Suppressor macrophage treated with lipopolysaccharide for 1 hour (primary cell): ENCODE measurements at places on chromosomes 7 and 10.

- no peak for DNase-seq
Observed at GRCh38 chr10:1377231-1377630, 321.0 kb downstream of the WDR37 start.

- no peak for DNase-seq
Observed at GRCh38 chr7:87144173-87144657, 8.0 kb upstream of the DMTF1 start.

DNA sequence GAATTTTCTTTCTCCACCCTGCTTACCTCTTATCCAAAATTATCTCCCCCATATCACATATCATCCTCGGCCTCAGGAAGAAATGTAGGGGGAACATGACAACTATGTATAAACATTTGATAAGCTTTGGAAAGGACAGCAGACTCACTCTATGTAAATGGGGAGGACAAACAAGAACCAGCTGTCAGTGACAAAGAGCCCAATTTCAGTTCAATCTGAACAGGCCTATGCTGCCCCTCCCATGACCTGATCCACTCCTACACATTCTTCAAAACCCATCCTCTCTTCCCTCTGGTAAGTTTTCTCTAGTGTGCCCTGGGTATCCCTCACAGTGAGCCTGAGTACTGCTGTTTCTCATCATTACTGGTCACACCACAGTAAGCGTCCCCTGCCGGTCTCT is 20.8 kb downstream of the FZD9 start:
- no peak for DNase-seq

GRCh38 chr7:94584113-94584512 is 71.8 kb downstream of the SGCE start:
- no peak for DNase-seq

- DNase-seq, result no peak
Observed at GRCh38 chr10:116685807-116686206, 56.6 kb downstream of the HSPA12A start.

- DNase-seq, result no peak
Observed at GRCh38 chr7:107394276-107394675, 75.6 kb upstream of the GPR22 start.

GRCh38 chr10:98364432-98365102 is 50.4 kb downstream of the PYROXD2 start:
- DNase-seq, result no peak

GRCh38 chr7:32921896-32922295 is 30.3 kb upstream of the KBTBD2 start:
- DNase-seq, result peak; percentile 21

DNA sequence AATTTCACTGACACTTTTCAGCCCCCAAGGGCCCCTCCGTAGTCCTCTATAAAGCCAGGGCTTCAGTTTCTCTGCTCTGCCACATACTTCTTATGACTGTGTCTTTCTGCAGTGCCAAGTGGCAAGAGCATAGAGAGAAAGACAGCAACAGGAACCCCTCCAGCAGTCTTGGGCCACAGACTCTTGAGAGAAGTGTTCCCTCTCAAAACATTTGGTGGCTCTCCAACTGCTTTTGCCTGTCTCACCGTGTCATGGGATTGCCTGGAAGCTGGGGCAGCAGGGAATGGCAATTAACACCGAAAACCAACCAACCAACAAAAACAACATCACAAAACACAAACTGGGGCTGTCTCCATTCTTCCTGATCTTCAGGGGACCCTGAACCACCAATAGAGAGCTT is 73.8 kb upstream of the ELN start:
- DNase-seq, result no peak

DNA sequence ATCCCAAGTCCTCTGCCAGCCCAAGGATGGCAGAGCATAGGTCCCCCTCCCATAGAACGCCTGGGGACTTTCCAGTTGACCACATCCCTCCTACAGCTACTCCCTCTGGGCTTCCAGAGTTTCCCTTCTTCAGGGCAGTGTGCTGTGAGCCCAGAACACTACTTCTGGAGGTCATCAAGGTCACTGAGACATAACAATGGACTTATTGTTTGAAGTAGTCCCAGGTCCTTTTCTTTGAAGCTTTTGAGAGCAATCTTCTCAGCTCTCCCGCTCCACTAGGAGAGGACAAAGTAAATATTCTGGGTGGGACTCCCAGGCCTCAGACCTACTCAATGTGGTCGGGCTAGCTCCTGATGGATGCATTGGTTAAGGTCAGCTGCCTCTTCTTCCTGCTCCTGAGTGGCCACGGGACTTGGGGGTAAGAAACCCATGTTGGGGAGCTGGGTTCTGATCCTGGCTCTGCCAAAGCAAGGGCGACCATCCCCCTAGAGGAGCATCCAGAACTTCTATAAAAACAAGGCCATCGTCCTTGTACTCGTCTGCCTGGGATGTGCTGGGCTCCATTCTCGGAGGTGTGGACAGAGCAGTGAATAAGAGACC is 83.5 kb upstream of the DDC start:
- no peak for DNase-seq

DNA sequence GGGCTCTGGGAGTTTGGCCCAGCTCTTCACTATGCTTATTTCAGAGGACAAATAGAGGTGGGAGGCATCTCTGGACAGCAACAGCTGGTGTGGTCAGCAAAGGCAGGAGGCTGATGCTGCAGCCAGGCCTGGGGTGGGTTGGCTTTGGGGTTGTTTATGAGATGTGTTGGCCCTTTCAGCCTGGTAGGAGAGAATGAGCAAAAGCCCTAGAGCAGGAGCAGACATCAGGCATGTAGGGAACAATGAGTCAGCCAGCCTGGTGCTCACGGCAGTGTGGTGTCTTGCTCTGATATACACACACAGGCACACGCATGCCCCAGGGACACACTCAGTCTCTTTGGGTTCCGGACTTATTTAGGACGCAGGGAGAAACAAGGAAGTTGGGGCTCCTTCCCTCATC is 157.1 kb downstream of the PRKCQ start:
- no peak for DNase-seq

DNA sequence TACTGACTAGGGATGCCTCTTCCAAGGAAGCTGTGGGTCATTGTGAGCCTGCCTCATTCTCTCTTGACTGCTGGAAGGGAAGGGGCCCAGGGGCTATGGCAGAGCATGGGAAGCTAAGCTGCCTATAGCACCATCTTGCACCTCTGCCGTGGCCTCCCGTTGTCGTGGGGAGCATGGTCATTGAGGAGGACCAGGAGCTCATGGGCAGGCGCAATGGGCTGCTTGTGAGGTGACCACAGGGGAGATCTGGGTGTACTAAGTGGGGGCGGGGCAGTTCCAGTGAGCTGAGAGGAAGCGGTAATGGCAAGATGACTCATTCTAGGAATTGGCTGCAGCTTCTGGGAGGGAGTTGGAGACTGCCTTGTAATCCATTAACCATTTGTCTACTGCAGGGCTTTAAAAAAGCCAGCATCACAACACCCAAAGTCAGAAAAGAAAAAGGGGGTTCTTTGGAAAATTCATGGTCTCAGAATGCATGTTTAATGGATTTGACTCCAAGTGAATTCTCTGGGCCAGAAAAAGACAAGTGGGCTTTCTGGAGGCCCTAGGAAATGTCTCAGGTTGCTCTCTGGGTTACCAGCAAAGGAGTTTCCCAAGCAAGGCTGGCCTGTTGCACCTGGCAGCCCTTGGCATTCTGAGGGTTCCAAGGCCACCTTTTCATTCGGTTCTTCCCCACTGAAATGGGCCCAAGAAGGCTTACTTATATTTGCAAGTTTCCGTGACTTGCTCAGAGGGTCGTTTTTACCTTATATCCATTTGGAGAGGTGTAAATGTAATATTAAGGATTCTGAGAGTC is 3.6 kb downstream of the DUSP5 start:
- DNase-seq, result peak; percentile 92

- DNase-seq, result no peak
Observed at GRCh38 chr7:104089061-104089460, 99.6 kb upstream of the RELN start.

DNA sequence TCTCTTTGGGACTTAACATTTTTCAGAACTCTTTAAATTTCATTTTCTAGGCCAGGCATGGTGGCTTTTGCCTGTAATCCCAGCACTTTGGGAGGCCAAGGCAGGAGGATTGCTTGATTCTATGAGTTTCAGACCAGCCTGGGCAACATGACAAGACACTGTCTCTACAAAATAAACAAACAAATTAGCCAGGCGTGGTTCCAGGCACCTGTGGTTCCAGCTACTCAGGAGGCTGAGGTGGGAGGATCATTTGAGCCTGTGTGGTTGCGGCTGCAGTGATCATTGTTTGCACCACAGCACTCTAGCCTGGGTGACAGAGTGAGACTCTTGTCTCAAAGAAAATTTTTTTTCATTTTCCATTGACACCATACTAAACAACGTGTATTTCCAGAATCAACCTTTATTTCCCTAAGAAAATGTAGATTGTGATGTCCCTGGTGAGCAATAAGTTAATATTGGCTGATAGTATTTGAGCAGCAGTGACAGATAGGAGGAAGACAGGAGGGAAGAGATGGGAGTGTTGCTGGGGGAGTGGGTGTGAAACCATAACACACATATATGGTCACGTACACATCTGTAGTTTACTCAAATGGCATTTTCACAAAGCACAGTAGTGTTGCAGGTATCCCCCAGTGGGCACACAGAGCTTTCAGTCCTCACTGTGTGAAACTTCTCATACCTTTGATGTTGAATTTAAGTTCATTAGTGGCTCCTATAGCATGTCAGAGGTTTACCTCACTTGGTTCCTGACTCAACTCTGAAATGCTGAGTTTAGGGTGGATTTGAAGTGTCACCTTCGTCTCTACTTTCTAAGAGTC is 205.6 kb downstream of the AUTS2 start:
- DNase-seq, result no peak

DNA sequence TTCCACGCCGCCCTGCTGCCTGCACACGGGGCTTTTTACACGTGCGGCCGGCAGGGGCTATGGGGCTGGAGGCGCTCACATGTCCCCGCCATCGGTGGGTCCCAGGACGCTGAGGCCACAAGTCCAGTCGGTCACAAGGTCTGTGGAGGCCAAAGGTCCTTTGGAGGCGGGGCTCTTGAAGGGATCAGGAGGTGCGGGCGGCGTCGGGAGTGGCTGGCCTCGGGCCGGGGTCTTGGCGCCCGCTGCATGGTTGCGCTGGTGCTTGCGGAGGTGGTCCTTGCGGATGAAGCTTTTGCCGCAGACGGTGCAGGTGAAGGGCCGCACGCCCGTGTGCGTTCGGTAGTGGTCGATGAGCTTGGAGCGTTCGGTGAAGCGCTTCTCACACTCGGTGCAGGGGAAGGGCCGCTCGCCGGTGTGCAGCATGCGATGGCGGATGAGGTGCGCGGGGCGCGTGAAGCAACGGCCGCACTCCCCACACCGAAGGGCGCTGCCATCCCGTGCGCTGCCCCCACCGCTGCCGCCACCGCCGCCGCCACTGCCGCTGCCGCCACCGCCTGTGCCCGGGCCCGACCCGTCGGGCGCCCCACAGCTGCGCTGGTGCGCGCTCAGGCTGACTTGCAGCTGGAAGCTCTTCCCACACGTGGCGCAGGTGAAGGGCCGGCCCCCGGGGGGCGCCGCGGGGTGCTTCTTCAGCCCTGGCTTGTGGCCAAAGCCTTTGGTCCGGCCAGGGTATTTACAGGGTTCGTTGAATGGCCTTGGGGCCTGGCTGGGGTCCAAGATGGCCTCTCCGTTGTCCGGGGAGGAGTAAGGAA is 13.7 kb upstream of the ZNF777 start:
- no peak for DNase-seq

DNA sequence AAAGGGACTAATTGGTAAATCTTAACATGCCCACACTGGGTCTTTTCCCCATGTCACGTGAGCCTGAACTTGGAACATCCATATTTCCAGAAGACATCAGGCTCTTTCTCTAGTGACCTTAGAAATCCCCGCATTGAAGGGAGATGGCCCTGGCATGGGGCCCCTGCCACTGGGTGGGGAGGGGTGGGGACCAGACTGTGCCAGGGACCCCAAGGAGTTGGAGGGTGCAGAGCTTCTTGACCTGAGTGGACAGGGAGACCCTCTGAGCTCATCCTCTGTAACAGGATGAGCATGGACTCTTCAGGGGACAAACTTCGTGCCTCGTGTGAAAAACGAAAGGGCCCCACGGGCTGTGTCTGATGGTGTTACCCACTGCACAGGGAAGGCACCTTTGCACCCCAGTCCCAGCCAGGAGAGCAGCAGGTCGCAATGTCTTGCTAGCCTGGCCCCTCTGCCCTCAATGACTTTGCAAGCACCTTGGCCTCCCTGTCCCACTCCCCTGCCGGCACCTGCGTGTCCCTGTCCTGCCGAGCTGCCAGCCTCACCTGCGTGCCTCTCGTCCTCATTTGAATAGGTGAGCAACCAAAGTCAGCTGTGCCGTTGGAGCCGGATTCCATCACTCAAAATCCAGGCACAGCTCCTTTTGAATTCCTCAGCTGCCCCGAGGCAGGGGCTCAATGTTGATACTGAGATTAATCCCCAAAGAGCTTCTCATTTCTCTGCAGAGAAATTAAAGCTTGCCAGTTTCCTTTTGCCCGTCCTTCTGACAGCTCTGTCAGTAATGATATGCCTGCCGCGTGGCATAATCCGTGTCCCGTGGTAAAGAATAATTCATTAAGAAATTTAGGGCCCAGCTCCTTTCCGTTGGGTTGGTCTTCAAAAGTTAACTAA is 234.9 kb downstream of the EBF3 start:
- DNase-seq, result no peak

DNA sequence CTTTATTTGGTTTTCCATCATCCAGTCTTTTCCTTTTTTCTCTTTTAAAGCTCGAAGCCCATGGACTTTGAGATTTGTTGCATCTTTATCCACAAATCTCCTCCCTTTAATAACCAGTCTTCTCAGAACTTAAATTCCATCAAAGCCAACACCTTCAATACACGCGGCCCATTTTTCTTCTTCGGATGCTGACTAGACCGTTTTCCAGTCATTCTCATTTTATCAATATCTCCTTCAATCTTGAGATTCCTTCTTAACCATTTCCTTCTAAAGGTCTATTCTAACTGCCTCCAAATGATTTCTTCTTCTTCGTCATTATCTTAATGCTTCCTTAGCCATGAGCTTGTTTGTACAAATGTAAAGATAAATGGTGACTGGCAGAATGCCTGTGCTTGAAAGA is 173.5 kb downstream of the BAMBI start:
- DNase-seq, result no peak

DNA sequence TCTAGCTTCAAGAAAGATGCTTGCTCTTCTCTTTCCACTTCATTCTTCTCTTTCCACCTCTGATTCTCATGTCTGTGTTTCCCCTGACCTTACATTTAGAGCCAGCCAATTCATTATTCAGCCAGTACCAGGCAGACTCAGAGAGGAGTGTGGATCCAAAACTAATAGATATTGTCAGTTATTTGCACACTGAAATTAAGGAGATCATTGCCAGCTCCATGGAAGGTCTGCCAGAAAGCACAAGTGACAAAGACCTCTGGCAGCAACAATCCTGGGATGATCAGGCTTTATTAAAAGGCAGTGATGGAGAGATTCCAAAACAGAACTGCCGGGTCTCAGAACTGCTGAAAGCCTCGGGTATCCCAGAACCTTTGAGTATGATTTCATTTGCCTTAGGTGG is 749.4 kb downstream of the XPNPEP1 start:
- no peak for DNase-seq

- DNase-seq, result peak; percentile 69
Observed at GRCh38 chr10:95413588-95413987, 122.8 kb upstream of the PDLIM1 start.
